Head of caudate nucleus (tissue), 42 donors: ENCODE measurements at places on chromosomes 3 and 15.

GRCh38 chr3:112640930-112641801 is at the start of gene CCDC80:
Gene CCDC80 (minus strand): TSS chr3:112641143. CDS start chr3:112639905, 1,238 bp downstream.
- no peak for DNase-seq

DNA sequence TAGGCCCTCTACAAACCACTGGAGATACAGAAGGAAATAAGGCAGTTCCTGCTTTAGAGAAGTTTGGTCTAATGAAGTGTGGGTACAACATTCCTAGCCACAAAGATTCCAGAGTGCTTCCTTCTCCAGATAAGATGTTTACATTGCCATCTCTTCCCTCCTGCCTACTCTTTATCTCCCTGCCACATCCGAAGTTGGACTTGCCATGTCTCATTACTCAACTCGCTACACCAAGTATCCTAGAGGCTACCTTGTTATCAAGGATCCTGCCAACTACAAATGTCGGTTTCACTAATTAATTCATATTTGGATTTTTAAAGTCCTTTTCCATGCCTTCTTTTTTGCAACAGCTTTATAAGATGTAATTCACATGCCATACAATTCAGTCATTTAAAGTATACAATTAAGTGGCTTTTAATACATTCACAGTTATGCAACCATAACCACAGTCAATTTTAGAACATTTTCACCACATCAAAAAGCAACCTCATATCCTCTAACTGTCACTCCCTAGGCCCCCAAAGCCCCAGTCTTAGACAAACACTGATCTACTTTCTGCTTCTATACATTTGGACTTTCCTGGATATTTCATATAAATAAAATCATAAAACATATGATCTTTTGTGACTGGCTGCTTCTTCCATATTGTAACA is 53.7 kb upstream of the CSTA start:
- DNase-seq: no peak

- DNase-seq: no peak
Observed at GRCh38 chr3:11908981-11909698, 62.5 kb upstream of the TAMM41 start.

- no peak for DNase-seq
Observed at GRCh38 chr15:67997996-67998395, 56.1 kb upstream of the PIAS1 start.

DNA sequence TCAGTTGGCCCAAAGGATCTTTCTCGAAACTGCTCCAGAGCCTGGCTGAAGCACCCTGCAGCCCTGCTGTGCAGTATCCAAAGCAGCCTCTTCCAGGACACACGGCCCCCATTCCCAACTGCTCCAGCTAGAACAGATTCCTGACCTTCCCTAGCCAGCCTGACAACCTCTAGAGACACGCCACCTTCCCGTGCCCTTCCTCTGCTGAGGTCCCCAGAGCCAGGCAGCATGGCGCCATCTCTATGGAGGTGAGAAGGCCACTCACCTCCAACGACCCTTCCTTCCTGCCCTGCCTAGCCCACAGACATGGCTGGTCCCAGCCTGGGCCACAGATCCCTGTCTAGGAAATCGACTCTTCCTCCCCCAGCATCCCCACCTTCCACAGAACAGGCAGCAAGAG is 3.1 kb downstream of the KIF7 start:
- no peak for DNase-seq

DNA sequence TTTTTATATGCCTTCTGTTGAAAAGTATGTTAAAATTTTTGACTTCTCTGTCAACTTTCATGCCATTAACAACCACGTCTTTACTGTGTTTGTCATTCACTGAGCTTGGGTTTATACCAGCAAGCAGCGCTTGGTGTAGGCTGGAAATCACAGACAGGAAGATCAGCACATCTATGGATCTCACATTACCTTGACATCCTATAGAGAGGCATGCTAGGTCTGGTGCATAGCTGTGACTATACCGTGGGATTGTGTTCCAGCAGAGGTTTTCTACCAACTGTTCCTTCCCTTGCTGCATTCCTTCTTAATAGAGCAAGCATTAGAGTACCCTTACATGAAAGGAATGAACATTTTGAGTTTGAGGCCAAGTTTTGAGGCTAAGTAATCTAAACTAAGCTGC is 53.0 kb downstream of the DZIP3 start:
- no peak for DNase-seq

- DNase-seq: no peak
Observed at GRCh38 chr15:63801171-63801570, 32.6 kb downstream of the HERC1 start.

DNA sequence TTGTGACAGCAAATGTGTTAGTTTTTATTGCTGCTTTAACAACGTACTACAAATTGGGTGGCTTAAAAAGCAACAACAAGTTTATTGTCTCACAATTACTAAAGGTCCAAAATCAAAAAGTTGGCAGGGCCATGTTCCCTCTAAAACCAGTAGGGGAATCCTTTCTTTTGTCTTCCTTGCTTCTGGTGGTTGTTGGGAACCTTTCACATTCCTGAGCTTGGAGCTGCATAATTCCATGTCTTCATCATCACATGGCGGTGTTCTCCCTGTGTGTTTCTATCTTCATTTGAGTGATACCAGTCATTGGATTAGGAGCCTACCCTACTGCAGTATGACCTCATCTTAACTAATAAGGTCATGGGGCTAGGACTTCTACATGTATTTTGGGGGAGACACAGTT is 7.4 kb downstream of the SPRED1 start:
- no peak for DNase-seq

DNA sequence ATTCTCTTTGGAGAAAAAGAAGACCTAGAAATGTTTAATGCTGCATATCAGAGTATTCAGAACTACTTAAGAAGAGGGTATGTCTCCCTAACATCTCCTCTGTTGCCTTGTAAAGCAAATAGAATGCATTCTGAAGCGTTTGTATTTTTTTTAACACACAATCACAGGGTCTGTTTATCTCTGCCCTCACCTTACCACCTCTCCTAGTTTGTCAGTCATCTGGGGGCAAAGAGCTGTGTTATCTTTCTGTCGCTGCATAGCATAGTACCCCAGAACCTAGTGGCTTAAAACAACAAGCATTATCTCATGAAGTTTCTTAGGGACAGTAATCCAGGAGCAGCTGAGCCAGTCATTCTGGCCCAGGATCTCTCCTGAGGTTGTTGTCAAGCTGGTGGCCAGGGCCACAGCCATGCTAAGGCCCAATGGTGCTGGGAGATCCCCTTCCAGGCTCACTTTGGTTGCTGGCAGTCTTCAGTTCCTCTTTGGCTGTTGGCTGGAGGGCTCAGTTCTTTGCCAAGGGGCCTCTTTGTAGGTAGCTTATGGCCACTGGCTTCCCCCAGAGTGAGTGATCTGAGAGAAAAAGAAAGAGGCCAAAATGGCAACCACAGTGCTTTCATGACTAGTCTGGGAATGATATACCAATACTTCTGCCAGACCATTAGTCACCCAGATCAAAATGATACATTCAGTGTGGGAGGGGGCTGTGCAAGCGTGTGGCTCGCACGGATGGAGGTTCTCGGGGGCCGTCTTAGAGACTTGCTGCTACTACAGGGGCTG is 17.8 kb downstream of the EDEM1 start:
- DNase-seq: no peak

DNA sequence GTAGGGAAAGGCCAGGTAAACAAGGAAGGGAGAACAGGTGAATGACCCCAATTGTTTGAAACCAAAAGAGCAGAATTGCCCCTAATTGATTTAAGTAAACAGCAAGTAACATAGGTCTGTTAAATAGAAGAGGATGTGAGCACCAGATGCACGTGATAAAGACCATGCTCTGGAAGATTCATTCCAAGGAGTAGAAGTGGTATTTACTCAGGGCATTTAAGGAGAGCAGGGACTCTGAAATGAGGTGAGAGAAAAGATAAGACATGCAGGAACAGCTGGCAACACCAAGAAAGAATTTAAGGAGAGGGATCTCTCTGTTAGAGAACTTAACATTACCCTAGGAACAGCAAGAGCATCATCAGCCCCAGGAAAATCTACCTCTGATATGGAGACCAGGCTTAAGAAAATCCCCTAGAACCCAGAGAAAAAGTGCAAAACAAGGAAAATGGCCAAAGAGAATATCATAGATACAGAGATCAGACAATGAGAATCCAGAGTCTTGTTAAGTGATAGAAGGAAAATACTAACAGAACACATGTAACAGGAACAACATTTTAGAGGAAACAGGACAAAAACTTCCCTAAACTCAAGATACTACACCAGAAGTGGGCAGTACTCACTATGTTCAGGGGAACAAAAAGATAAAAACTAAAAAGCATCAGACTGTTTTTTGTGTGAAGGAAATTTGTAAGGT is 6.4 kb downstream of the NUDT16 start:
- DNase-seq: no peak

DNA sequence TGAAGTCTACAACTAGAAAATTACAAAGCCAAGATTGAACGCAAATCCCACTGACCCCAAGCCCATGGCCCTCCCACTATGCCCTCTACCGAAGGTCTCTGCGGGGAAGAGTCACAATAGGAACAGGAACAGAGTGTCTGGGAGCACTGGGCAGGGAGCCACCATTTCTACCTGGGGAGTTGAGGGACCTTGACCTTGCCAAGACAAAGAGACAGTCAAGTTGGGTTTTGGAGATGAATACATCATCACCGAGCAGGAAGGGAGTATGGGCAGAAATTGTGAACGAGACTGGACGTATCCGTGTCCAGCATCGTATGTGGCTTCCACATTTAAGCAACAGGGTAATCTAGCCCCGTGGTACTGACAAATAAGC is 30.8 kb upstream of the BFSP2 start:
- DNase-seq: no peak

DNA sequence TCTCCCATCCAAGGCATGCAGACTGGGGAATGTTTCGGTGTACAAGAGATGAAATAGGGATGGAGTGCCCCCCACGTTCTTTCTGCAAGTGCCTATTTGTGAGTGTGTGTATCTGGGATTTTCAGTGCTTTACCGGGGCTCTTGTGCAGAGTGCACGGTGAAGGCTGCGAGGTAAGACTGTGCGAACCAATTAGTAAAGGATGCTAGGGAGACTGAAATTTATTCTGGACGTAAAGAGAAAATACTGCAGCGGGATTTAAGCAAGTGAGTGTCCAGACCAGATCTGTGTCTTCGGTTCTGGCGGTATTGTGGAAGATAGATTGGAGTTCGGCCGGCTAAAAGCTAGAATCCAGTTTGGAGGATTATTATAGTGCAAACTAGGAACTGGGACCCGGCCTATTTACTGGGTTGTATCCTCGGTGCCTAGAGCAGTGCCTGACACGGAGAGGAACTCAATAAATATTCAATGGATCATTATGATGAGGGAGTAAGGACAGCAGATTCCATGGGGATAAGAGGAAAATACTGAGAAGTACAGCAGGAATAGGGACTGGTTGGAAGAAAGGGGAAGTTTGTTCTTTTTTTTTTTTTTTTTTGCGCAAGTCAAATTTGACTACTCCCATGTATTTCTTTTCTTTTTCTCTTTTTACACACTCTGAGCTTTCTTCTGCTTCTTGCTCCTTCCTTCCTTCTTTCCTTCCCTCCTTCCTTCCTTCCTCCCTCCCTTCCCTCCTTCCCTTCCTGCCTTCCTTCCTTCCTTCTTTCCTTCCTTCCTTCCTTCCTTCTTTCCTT is 580 bp upstream of the MAGEF1 start:
- no peak for DNase-seq

DNA sequence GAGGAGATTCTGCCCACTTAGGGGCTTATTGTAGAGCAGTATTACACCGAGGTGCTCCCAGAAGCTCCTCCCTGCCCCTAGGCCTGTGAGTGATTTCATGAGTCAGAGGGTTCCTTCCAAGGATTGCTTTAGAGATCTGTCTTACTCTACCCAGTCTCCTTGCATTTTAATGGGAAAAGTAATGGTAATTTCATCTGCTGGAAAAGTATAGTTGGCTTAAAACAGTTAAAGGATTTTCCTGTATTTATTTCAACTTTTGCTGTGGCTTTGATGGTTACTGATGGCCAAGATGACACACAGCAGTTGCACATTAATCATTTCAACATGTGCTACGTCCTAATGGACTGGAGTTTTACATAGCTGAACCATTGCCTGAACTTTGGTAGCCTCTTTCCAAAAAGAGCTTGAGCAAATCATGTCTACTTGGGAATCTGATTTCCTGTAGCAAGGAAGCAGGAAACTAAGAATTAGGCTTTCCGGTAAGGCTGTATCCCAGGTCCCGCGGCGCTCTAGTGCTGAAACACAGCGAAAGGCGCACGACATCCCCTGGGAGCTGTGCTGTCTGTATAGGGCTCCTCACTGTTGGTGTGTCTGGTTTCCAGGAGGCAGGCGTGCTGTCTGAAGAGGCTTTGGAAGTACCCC is 9.2 kb upstream of the PGPEP1L start:
- DNase-seq: no peak

DNA sequence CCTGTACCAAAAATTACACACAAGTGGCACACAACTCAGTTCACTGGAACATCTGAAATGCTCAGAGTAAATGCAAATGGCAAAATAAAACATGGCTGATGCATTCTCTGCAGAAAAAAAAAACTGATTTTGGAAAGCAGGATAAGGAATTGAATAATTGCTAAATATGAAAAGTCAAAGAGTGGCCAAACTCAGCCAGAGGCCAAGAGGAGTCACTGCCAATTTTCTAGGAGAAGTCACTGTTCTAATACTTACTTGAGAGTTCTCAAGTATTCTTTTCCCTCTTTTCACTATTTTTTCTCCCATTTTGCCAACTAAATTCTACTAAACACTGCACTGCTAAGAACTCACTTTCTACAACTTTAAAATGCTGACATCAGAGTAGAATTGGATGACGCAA is 1018.6 kb downstream of the TUSC7 start:
- DNase-seq: no peak

- no peak for DNase-seq
Observed at GRCh38 chr3:154013736-154014135, 107.5 kb upstream of the ARHGEF26 start.

DNA sequence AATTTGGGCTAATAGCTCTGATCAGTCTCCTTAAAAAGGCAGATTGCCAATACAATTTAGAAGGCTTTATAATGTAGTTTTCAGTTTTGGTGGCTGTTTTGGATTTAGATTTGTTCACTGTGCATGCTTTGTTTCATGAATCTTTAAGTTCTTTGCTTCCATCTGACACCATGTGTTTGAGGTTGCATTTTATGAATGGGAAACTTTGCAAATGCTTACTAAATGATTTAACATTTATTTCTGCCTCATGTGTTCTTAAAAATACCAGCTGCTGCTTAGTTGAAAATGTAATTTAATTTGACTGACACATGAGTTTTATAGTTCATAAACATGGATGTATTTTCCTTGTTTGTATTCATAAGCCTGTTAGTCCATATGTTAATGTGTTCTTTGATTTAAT is 78.6 kb downstream of the RNF13 start:
- no peak for DNase-seq

DNA sequence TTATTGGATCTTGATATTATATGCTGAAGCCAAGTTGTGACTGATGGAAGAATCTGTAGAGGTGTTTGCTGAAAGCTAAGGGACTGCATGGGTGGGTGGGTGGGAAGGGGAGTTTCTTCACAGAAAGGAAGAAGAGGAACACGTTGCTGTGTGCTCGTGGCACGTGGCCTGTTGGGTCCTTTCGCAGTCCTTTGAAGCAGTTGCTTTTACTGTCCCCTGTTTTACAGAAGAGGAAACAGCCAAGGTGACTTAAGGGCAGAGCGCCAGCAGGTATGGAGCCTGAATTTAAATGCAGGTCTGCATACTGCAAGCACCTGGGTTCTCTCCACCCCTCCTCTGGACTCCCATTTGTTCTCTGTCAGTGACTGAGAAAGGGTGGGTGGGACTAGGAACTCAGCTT is 59.4 kb upstream of the PRR23C start:
- no peak for DNase-seq
